ENCODE measurements at places on chromosomes 11 and 22. TPM values are rescaled to one million over a fixed set of nuclear protein-coding genes. Genes with fewer than 3 reads are reported as not detected.

DNA sequence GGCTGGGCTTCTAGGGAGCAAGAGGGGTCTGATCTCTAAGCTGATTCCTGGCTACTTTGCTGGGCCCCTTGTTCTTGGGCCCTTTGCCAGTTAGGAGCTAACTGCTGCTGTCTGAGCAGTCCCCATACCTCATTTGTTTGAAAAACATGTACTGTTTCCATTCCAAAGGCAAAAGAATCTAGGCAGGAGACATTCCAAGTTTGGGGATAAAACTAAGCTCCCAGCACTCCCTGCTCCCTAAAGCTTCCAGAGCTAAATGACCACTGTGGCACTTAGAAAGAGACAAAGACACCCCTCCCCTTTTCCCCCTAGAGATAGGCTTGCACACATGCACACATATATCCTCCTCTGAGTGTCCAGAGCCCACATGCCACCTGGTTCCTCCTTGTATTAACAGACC lies 22.7 kb upstream of the RRM1 start:
- H3K27me3 ChIP-seq: no peaks in the 10 kb centered on the region
- DNase-seq: no peak
- peak overlapping the region; percentile 17 for H3K27ac ChIP-seq
- no peaks in the 10 kb centered on the region for H3K4me1 ChIP-seq
- no peak overlapping the region for H3K4me3 ChIP-seq

DNA sequence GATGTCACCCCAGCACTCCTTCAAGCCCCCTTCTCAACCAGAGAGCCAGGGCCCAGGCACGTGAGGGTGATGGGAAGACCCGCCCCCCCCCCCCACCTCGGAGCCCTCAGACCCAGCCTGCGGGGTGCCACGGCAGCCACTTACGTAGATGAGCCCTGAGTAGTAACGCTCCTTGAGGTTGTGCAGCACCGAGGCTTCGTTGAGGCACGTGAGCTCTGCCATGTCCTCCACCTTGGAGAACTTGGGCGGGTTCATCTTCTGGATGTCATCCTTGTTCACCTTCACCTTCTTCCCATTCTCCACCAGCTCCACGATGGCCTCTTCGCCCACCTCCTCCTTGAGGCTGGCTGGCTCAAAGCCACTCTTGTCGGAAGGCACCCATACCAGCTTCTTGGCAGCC lies 39.0 kb downstream of the MYH9 start:
- peaks cover 64% of the 10 kb centered on the region for H3K4me1 ChIP-seq
- no peaks in the 10 kb centered on the region for H3K27me3 ChIP-seq
- DNase-seq: no peak
- no peak overlapping the region for H3K27ac ChIP-seq

GRCh38 chr11:72330131-72330727 lies 86.3 kb upstream of the PHOX2A start:
- H3K27ac ChIP-seq: no peak overlapping the region
- no peaks in the 10 kb centered on the region for H3K4me1 ChIP-seq
- no peaks in the 10 kb centered on the region for H3K27me3 ChIP-seq
- H3K36me3 ChIP-seq: no peaks in the 10 kb centered on the region
- no peak overlapping the region for H3K4me3 ChIP-seq
- no peak for DNase-seq

GRCh38 chr11:16815047-16815767 lies 76.8 kb downstream of the C11orf58 start:
- no peaks in the 10 kb centered on the region for H3K36me3 ChIP-seq
- no peaks in the 10 kb centered on the region for H3K27me3 ChIP-seq
- no peak overlapping the region for H3K4me3 ChIP-seq
- H3K27ac ChIP-seq: peak overlapping the region; percentile 33
- peaks cover 2% of the 10 kb centered on the region for H3K4me1 ChIP-seq
- DNase-seq: peak; percentile 85

- H3K27ac ChIP-seq: peak overlapping the region; percentile 41
- H3K36me3 ChIP-seq: peaks cover 10% of the 10 kb centered on the region
- H3K4me3 ChIP-seq: no peak overlapping the region
Measured at GRCh38 chr22:17890892-17891291, 116.6 kb upstream of the BID start.

- no peaks in the 10 kb centered on the region for H3K4me1 ChIP-seq
- H3K27me3 ChIP-seq: no peaks in the 10 kb centered on the region
- no peak overlapping the region for H3K4me3 ChIP-seq
Measured at GRCh38 chr11:118275176-118275575, 11.1 kb upstream of the MPZL2 start.

DNA sequence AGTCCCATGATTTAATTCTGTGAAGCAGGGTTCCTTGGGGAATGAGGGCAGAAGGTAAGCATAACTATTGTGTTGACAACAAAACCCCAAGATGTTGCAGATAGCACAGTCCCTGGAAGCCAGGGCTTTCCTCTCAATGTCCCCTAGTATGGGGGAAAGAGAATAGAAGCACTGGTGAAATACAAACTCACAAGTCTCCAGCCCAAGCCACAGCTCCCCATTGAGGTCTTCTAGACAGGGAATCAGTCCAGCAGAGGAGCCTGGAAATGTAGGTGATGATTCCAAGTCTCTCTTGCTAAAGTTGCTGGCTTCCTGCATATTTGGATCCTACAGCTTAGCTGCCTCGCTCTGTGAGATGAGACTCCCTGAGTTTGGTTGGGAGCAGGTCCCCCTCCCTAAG lies 31.7 kb upstream of the DRD2 start:
- no peak overlapping the region for H3K4me3 ChIP-seq
- H3K27ac ChIP-seq: no peak overlapping the region
- no peak for DNase-seq
- no peaks in the 10 kb centered on the region for H3K36me3 ChIP-seq

GRCh38 chr11:209275-210121 lies 2.0 kb downstream of the RIC8A start:
- DNase-seq: no peak
- no peaks in the 10 kb centered on the region for H3K36me3 ChIP-seq
- H3K4me1 ChIP-seq: peaks cover 23% of the 10 kb centered on the region
- H3K27ac ChIP-seq: peak overlapping the region; percentile 99
- no peaks in the 10 kb centered on the region for H3K27me3 ChIP-seq
- peak overlapping the region; percentile 90 for H3K4me3 ChIP-seq

GRCh38 chr11:121067026-121067425 lies 34.0 kb upstream of the TECTA start:
- no peak for DNase-seq
- peaks cover 19% of the 10 kb centered on the region for H3K4me1 ChIP-seq
- H3K36me3 ChIP-seq: no peaks in the 10 kb centered on the region
- H3K4me3 ChIP-seq: no peak overlapping the region

DNA sequence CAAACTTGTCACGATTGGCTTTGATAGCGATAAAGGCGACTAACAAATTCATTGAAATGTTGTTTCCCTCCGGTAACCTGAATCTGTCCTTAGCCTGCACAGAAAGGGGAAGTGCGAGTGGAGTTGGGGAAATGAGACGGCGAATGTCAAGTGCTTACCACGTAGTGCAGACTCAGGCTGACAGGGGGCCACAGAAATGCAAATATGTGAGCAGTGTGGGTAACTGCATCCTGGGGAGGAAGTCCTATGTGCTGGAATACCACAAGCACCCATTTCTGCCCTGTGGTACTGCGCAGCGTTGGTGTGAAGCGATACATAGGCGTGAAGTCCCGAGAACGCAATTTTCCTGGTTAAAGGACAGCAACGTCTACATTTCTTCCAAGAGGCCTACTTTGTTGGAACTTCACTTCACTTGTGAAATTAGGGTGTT lies 869 bp upstream of the EIF4ENIF1 start:
- H3K27ac ChIP-seq: peak overlapping the region; percentile 97
- H3K36me3 ChIP-seq: no peaks in the 10 kb centered on the region
- H3K4me1 ChIP-seq: peaks cover 17% of the 10 kb centered on the region
- no peaks in the 10 kb centered on the region for H3K27me3 ChIP-seq

DNA sequence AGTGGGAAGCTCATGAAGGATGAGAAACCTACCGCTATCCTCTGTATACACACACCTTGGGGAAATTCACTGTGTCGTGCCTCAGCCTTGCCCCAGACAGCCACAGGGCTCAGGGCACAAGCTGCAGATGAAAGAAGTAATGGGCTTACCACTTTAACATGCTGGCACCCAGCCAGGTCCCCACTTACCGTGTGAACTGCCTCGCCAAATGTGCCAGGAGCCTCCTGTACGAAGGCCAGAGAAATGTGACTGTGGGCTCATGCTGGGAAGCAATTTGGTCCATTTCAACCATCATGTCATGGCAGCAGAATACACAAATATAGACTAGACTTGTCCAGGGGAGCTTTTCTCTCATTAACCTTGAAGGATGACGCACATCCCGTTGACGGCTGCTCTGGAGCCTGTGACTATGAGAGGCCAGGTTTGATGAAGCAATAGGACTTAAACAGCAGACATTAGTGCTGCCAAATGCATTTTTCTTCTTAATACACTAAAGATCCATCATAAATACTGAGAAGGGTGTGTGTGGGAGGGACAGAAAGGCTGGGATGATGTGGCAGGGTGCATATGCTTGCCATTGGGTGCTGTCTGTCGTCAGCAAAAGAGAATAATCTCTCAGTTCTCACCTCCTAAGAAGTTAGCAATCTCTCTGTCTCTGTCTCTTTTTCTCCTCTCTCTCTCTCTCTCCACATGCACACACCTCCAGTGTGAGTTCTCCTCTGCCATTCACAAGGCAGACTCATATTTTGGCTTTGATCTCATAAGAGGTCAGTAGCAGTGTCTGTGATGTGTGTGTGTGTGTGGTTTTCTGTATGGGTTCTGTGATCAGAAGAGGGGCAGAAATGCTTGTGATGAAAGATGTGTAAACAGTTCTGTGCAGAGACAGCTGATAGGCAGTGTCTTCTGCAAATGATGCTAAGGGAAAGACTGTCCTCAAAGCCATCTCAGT lies 142.4 kb downstream of the KIRREL3 start:
- no peak for DNase-seq
- H3K36me3 ChIP-seq: no peaks in the 10 kb centered on the region
- H3K27ac ChIP-seq: no peak overlapping the region
- H3K27me3 ChIP-seq: no peaks in the 10 kb centered on the region

- peak within 1 kb of the TSS; percentile 83 for H3K27ac ChIP-seq
- DNase-seq: peak; percentile 87
- H3K4me1 ChIP-seq: no peaks in the 10 kb centered on the region
- peak within 1 kb of the TSS; percentile 63 for H3K4me3 ChIP-seq
- H3K27me3 ChIP-seq: no peaks in the 10 kb centered on the region
Measured at GRCh38 chr11:110092515-110093406, at the start of gene ZC3H12C. TSS of gene ZC3H12C (plus strand) at chr11:110093392. CDS start at chr11:110093412, 20 bp downstream.

- DNase-seq: peak; percentile 67
- peaks cover 20% of the 10 kb centered on the region for H3K4me1 ChIP-seq
- peak overlapping the region; percentile 83 for H3K4me3 ChIP-seq
Measured at GRCh38 chr11:68904248-68904847, 657 bp downstream of the IGHMBP2 start.

DNA sequence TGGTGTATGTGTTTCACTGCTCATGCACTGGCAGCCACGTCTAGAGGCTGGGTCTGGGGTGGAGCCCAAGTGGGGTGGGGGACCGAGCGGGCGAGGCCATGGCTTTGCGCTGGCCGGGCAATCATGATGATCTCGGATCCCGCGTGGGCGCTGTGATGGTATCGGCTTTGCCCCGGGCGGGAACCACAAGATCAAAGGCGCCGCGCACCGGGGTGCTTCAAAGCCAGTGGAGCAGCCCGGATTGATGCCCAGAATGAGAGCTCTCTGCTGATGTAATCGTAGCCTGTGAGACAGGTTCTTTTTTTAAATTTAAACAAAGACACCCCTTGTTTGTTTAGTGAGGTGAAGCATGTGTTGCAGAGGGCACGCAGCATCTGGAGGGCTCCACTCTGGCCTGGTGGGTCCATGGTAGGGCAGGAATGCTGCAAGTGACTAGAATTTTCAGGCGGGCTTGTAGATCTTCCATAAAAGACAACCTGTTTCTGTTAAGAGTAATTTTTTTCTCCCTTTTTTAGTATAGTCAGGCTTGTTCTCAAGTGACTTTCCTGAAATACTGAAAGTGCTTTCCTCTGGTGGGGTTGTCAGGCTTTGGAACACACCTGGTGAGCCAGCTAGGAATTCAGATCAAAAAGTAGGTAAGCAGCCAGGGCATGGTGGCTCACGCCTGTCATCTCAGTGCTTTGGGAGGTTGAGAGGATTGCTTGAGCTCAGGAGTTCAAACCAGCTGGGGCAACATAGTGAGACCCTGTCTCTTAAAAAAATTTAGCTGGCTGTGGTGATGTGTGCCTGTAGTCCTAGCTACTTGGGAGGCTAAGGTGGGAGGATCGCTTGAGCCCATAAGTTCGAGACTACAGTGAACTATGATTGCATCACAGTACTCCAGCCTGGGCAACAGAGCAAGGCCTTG lies 40.7 kb downstream of the ZNRF3 start:
- DNase-seq: peak; percentile 82
- H3K4me1 ChIP-seq: no peaks in the 10 kb centered on the region
- H3K4me3 ChIP-seq: peak overlapping the region; percentile 12
- H3K27ac ChIP-seq: peak overlapping the region; percentile 85
- no peaks in the 10 kb centered on the region for H3K27me3 ChIP-seq

DNA sequence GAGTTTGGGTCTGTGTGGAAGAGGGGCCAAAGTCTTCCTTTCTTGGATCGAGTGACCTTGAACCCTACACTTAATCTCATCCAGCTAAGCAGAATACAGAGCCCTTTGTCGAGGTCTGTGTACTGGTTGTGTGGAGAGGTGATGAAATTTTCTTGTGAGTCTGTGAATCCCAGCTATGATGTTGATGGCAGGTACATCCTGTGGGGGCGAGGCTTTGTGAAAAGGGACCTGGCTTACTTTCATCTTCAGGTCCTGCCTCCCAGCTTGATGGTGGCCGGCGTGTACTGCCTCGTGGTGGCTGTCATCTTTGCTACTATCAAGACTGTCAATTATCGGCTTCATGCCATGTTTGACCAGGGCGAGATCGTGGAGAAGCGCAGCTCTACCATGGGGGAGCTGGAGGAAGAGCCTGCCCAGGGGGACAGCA lies 1.0 kb downstream of the PCNX3 start:
- H3K27me3 ChIP-seq: no peaks in the 10 kb centered on the region
- peak overlapping the region; percentile 79 for H3K4me3 ChIP-seq
- H3K27ac ChIP-seq: no peak overlapping the region
- H3K36me3 ChIP-seq: peaks cover 31% of the 10 kb centered on the region
- DNase-seq: no peak

DNA sequence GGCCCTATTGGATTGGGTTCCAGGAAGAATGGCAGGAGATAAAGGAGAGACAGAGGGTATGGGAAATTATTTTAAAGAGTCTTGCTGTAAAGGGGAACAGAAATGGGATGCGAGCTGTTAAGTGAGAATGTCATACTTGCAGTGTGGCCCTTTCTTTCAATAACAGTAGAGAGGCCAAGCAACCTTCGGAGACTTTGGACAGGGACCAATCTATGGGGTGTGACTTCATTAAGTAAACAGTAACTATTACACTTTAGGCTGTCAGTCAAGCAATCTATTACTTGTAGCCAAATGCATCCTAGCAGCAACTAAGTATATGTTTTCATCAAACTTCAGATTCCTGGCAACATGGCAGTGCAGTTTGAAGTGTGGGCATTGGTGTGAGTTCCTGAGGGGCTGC lies 376.2 kb upstream of the LARGE1 start:
- no peaks in the 10 kb centered on the region for H3K27me3 ChIP-seq
- no peak overlapping the region for H3K4me3 ChIP-seq
- H3K36me3 ChIP-seq: no peaks in the 10 kb centered on the region
- no peak for DNase-seq

Gene CCDC15
- total RNA-seq: 1.2 TPM

Gene SNX32
- total RNA-seq: 0.37 TPM

Gene OR6T1
- not detected for total RNA-seq

Gene TMEM86A
- 4.0 TPM for total RNA-seq

Gene SSTR3
- not detected for total RNA-seq

Gene APOBEC3B
- 1.2 TPM for total RNA-seq

Gene BARX2
- not detected for total RNA-seq

Measured in right lobe of liver (tissue), 6 donors.